ENCODE measurements at places on chromosomes 13 and 19.

GRCh38 chr13:25196971-25197370 is 24.9 kb upstream of the AMER2 start:
- no peak for DNase-seq

GRCh38 chr19:16359074-16359473 is 34.4 kb downstream of the KLF2 start:
- no peak for DNase-seq

GRCh38 chr13:73111331-73111730 is 52.5 kb downstream of the KLF5 start:
- no peak for DNase-seq

DNA sequence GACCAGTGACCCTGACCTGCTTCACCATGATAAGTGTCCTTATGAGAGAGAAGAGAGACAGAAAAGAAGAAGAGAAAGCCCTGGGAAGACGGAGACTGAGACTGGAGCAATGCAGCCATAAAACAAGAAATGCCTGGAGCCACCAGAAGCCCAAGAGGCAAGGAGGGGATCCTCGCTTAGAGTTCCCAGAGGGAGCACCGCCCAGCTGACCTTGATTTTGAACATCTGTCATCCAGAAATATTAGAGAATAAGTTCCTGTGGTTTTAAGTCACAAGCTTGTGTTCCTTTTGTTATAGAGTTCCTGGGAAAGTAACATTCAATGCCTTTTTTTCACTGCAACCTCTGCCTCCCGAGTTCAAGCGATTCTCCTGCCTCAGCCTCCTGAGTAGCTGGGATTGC is 20.2 kb downstream of the CERS1 start:
- DNase-seq: peak; percentile 16

GRCh38 chr13:38494445-38494844 is 144.8 kb downstream of the UFM1 start:
- no peak for DNase-seq

DNA sequence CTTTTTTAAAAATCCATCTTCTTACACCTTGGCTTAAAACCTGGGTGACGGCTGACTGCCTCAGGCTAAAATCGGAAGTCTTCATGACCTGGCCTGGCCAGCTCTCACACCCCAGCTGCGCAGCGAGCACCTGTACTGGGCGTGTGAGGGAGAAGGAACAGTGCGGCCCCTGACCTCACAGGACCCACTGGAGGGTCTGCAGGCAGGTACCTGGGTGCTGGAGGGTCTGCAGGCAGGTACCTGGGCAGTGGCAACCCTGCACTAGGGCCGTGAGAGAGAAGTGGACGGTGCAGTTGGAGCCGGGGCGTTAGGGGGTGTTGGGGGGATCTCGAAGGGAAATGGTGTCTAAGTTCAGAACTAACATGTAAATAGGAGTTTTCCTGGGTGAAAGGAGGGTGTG is 144.3 kb downstream of the STK24 start:
- no peak for DNase-seq

- DNase-seq: no peak
These were observed 641.0 kb downstream of the FGF9 start for GRCh38 chr13:22311734-22312404.

- no peak for DNase-seq
These were observed 2.3 kb upstream of the TPM4 start for GRCh38 chr19:16073988-16074387.

DNA sequence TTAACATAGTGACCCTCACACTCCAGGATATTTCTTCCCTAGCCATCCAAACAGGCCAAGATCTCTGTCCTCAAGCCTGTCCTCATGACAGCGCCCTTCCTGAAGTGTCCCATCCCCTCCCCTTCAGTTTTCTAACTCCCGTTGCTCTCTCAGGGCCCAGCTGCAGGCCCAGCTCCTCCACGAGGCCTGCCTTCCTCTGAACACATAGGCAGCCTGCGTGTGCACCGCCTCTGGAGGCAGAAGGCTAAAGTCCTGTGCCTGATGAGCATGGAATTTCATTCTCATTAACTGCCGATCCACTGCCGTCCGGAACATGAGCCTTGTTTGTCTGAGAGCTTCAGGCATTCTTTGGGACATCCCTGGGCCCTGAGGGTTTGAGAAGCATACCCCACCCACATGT is 306.4 kb downstream of the DCLK1 start:
- no peak for DNase-seq

DNA sequence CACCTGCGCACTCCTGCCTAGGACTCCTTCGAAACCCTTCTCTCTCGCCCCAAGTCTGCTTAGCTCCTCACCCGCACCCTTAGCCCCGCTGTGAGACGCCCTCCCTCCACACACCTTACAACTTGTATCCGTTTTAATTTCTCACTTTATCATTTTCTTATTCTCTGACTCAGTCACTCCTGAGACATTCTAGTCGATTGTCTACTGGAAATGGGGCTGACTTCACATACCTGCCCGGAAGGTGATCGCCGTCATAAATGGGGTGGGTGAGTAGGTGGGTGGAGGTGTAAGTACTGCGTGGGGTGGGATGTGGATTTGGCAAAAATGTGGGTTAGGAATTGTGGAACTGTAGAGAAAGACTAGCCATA is 714 bp downstream of the NDFIP2 start:
- DNase-seq: no peak

- DNase-seq: no peak
These were observed 2.3 kb downstream of the PPP1R15A start for GRCh38 chr19:48874303-48875135.

DNA sequence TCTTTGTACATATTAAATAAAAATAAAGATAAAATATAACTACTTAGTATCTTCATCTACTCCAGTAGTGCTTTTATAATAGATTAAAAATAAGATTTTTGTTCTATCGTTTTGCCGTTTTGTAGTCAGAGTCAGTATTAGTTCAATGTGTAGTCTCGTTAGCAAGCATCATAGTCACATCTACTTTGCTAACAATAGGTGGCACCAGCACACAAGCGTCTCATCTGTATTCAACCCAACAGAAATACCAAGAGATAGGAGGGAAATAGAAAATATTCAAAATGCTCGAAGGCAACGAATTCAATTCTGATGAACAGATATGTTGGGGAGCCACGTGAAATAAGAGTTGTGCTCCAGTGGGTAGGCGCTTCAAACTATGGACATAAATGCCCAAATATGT is 21.4 kb upstream of the MICU2 start:
- no peak for DNase-seq

GRCh38 chr19:4456843-4457653 is 546 bp downstream of the UBXN6 start:
- DNase-seq: no peak

- no peak for DNase-seq
These were observed 599 bp downstream of the C19orf12 start for GRCh38 chr19:29714371-29714952.

DNA sequence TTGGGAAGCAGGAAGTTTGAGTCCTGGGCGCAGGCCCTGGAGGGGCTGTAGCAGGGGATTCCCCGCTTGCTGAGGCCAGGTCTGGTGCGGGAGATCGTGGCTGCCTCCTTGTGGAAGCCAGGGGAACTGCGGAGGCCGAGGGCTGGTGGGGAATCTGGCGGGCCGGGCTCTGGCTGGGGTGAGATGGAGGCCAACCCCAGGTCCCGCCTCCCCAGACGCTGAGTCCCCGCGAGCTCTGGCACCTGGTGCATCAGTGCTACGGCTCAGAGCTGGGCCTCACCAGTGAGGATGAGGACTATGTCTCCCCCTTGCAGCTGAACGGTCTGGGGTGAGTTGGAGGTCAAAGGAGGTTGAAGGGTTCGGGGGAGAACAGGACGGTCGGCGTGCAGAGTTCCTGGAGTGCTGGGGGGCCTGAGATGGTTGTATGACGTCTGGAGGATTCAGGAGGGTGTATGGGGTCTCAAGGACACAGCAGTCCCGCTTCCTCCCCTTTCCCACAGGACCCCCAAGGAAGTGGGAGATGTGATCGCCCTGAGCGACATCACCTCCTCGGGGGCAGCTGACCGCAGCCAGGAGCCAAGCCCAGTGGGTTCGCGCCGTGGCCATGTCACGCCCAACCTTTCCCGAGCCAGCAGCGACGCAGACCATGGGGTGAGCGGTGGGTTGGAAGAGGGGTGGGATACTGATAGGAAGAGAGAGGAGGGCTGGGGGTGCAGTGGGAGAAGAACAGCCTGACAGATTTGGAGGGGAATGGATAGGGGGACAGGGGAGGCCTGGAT is 13.1 kb downstream of the GRAMD1A start:
- DNase-seq: no peak

- no peak for DNase-seq
These were observed 34.4 kb downstream of the SLC25A42 start for GRCh38 chr19:19098084-19098702.

- DNase-seq: no peak
These were observed 5.9 kb upstream of the ARGLU1 start for GRCh38 chr13:106573868-106574267.

DNA sequence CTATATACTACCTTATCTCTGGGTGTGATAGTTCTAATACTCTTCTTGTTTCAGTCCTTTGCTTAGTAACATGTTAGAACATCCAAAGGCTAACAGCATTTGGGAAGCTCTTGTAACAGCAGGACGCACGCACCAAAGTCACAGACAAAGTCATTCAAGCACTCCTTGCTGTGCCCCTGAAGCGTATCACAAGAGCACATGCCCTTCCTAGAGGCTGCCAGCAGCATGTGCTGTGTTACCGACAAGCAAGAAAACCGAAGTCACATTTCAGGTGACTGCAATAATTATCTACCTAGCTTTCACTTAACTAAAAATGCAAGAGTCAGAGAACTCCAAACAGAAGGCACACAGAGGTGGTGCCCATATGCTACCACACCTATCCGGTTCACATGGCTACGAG is 194.1 kb downstream of the KLF12 start:
- DNase-seq: no peak

GRCh38 chr19:6773323-6773931 is 919 bp downstream of the VAV1 start:
- no peak for DNase-seq

- DNase-seq: no peak
These were observed 85.3 kb downstream of the GADD45B start for GRCh38 chr19:2561221-2561620.

DNA sequence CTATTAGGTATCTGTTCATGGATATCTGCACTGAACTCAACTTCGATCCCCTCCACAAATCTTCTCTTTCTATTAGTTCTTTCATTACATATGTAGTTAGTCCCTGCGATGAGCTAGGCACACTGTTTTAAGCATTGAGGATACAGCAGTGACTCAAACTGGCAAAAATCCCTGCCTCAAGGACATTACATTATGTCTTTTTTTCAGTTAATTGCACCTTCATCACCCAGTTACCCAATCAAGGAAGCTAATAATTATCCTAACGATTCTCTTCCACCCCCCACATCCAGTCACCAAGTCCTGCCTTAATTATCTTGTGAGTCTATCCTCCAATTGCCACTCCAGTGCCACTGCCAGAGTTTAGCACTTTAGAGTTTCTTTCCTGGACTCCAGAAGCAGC is 89.3 kb downstream of the C13orf42 start:
- DNase-seq: no peak

DNA sequence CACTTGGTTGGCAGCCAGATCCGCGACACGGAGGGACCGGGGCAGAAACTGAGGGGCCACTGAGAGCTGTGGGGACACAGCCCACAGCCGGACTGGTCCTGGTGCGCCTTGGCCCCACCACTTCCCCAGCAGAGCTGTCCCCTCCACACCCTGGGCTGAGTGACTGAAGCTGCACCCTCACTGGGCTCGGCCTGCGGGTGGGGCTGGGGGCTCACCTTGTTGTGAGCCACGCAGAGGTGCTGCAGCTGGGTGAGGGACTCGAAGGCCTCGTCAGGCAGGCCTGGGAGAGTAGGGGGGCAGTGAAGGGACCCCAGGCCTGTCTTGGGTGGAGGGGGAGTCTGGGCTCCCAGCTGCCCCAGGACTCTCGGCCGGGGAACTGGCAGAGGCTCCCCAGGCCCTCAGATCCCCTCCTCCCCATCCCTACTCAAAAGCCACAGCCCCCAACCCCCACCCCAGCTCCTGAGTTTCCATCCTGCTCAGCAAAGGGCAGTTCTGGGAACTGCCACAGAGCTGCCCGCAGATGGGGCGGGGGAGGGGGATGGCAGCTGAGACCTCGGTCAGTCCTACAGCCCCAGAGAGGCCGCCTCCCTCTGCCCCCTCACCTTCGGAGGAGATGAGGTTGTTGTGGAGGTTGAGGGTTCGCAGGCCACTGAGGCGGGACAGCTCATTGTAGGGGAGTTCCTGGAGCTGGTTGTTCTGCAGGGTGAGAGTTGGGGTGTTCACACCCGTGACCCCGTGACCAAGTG is 2.3 kb downstream of the PODNL1 start:
- no peak for DNase-seq

DNA sequence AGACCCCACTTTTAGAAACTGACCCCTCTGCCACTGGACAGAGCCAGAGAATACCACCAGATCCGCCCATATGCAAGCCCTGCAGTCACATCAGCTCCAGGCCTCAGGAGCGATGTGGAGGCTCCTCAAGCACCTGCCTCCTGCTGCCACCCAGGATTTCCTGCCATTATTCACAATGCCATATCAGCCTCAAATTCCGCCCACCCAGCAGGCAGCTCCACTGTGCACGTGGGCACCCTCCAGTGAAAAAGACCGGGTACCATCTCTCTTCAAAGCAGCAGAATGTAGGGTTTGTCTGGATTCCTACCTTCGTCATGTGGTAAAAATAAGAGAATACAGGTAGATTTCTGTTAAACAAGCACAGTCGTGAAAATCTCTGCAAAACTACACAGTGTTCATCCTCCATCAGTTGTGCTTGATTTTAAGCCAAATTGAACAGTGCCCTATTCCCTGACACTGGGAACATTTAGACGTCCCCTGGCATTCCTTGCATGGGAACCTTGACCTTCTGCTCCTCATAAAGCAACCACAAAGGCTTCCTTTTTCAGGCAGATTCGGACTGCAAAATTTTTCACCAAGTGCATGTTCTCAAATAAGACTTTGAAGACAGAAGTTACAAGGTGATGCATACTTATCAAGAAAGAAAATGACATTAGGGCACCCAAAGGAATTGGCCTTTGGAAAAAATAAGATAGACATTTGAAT is 56.4 kb downstream of the FAM124A start:
- no peak for DNase-seq

- DNase-seq: no peak
These were observed 4.8 kb upstream of the IGFL1 start for GRCh38 chr19:46224773-46225172.

DNA sequence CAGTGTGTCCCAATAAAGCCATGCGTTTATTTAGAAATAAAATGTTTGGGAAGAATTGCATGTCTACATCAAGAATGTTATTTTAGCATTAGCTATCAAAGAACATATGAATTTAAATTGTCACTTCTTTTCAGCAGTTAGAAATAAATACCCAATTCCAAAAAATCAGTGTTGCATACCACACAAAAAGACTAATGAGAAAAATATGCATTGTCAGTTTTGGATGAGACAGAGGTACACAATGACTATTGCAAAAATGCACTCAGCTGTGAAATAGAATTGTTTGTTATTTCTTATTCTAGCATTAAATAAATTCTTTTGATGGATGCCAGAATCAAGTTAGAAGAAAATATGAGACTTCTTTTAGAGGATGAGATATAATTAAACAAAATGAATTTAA is 833.9 kb downstream of the SLITRK1 start:
- no peak for DNase-seq

- DNase-seq: no peak
These were observed 76.2 kb downstream of the SACS start for GRCh38 chr13:23357349-23357748.

Measured in AG09309 (cell line).